ENCODE measurements at places on chromosomes 5 and 9.

DNA sequence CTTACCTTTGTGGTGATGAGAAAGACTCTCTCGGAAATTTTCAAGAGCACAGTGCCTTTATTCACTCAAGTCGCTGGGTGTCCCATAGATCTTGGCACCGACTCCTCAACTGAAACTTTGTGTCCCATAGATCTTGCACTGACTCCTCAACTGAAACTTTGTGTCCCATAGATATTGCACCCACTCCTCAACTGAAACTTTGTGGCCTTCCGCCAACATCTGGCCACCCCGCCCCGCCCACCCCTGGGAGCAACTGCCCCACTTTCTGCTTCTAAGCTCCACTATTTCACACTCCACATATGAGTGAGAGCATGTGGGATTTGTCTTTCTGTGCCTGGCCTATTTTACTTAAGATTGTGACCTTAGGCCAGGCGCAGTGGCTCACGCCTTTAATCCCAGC lies 12.7 kb upstream of the EGFL7 start:
- no peak for DNase-seq

- DNase-seq = no peak
Observed at GRCh38 chr5:82816926-82817325, 260.3 kb downstream of the TMEM167A start.

DNA sequence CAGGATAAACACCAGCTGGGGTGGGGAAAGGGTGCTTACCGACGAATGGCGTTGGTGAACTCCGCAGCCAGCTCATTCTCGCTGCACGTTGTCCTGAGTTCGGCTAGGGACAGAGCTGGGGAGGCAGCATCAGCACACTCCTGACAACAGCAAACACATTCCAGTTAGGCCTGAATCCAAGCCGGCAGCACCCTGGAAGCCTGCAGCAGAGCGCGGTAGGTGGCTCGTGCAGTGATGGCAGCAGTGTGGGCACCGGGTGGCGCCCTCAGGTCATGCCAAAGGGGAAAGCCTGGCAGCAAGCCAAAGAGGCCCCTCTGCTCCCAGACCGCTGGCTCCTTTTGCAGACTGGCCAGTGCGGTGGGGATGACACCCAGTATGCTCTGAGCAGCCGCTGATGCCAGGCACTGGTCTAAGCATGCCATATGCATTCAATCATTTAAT lies 66.9 kb downstream of the DCP2 start:
- DNase-seq = peak; percentile 20

GRCh38 chr5:108102463-108102862 lies 279.4 kb downstream of the FBXL17 start:
- no peak for DNase-seq

All from NCI-H2227 treated with DMSO at 0.1 percent for 48 hours (cell line).